ENCODE measurements at places on chromosomes 2 and 18.

GRCh38 chr2:136207665-136208064, 89.7 kb upstream of the CXCR4 start:
- DNase-seq: no peak

- no peak for DNase-seq
These were observed 129.3 kb downstream of the METTL4 start for GRCh38 chr18:2442006-2442405.

DNA sequence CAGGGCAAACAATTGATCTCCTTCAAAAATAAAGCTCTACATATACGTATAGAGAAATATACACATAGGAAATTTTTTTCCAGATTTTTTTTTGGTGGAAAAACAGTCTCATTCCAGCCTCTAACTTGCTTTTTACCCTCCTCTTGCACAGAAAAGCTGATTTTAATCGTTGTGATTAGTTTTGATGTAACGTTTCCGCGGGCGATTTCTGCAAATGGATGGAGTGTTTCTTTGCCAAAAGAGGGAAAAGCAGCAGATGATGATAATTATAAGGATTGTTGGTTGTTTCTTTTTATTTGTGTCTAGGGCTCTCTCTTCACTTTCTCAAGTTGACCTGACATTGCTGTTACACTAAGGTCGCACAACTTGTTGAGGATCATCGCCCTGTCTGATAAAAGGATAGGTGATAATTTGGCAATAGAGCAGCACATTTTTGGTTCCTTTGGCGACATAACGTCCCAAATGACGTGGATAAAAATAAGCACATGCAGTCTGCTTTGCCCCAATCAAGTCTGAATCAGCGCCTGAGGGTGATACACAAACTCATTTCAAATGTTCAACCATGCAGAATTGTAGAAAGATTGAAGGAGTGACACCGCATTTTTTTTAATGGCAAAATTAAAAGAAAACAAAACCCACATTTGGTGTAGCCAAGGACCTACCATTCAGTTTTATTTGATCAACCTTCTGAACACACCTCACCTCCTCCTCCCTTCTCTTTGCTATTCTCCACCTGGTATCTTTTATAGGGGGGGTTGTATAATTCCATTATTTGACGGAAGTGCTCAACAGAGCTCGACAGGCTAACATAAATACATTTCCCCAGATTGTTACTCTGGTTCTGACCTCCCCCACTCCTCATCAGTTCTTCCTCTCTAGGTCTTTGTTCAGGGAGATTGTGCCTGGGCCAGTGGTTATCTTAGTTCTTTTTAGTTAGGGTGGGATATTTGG, 109.6 kb upstream of the KCTD1 start:
- DNase-seq: no peak

- DNase-seq: no peak
These were observed 79.8 kb downstream of the MAPRE2 start for GRCh38 chr18:35121038-35121437.

- no peak for DNase-seq
These were observed 161.5 kb downstream of the SLC39A10 start for GRCh38 chr2:195818526-195818925.

GRCh38 chr18:72460210-72460680, 83.9 kb downstream of the CBLN2 start:
- DNase-seq: no peak
